Daoy (cell line): ENCODE measurements at places on chromosomes 11 and 22. TPM values are rescaled to one million over a fixed set of nuclear protein-coding genes. Genes with fewer than 3 reads are reported as not detected.

DNA sequence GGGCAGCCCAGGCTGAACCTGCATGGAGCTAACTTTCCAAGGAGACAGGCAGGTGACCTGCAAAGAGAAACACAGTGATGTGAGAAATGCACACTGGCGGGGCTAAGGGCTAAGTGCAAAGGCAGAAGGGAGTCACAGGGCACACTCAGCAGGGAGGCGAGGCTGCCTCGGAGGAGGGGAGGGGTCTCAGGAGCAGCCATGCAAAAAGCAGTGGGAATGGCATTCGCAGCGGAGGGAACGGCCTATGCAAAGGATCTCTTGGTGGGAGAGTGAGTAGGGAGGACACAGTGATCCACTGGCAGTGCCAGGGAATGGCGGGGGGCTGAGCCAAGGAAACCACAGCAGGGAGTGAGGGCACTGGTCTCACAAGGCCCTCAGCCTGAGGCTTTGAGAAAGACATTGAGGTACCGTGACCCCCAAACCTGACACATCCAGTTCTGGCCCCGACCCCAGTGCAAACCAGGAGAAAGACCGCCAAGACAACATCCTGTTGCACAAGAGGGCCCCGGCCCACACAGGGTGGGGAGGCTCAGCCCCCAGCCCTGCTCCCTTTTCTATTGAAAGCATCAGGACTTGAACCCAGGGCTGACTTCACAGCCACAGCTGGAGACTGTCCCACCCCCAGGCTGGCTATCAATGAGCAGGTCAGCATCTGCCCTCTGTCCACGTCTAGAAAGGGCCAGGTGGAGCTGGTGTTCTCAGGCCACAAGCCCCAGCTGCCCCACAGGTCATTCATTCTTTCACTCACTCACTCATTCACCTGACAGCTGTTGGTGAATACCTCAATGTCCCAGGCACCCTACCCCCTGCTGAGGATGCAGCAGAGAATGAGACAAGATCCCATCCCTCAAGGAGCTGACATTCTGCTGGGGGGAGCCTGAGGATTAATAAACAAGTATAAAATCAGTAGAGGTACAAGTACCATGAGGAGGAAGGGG, 50.7 kb downstream of the IGLL1 start:
- no peak for DNase-seq

DNA sequence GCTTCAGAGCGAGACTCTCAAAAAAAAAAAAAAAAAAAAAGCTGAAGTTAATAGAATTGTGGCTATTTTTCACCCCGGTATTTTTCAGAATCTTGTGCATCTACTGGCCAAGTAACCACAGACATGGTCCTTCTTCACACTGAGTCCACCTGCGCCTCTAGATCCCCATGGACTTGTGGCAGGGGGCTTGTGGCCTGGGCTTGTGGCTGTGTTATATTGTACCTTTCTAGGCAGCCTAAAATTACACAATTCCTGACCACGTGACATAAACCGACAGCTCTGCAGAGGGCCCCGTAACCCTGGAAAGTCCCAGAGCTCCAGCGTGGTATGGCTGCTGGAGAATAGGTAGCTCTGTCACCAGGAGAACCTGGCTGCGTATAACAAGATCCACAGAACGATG, 10.9 kb upstream of the NAALADL1 start:
- DNase-seq: peak; percentile 30

GRCh38 chr11:119085437-119085847, 761 bp downstream of the HMBS start:
- DNase-seq: no peak

DNA sequence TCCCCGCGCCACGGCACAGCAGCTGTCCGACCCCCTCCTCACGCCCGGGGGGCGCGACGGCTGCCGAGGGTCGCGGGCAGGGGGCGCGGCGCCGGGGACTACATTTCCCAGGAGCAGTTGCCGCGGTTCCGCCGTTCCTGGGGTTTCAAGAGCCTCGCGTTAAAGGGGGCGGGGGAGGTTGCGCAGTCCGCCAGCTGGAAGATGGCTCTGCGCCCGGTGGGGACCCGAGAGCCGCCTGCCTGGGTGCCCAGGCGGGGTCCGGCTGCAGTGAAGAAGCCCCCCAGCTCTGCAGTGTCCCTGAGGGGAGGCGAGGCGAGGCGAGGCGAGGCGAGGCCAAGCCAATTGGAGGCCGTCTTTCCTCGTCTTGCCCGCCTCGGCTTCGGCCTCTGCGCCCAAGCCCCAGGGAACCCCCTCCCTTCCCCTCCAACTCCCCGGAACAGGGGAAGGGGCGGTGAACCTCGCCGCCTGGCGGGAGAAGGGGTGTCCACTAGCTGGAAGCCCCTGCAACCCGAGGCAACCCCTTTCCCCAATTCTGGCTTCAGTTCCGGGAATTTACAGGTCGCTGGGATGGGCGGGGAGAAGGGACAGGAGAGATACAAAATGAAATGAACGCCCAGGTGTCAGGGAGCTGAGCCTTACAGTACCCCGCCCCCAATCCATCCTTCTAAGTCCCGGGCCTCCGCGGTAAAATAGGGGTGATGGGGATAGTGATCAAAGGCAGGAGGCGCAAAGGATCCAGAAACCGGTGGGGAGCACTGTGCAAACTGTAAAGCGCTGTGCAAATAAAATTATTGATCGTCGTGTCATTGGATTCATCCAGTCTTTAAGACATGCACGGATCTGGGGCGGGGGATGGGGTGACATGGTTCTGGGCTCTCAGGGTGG, 5.2 kb upstream of the GCAT start:
- peak; percentile 53 for DNase-seq

DNA sequence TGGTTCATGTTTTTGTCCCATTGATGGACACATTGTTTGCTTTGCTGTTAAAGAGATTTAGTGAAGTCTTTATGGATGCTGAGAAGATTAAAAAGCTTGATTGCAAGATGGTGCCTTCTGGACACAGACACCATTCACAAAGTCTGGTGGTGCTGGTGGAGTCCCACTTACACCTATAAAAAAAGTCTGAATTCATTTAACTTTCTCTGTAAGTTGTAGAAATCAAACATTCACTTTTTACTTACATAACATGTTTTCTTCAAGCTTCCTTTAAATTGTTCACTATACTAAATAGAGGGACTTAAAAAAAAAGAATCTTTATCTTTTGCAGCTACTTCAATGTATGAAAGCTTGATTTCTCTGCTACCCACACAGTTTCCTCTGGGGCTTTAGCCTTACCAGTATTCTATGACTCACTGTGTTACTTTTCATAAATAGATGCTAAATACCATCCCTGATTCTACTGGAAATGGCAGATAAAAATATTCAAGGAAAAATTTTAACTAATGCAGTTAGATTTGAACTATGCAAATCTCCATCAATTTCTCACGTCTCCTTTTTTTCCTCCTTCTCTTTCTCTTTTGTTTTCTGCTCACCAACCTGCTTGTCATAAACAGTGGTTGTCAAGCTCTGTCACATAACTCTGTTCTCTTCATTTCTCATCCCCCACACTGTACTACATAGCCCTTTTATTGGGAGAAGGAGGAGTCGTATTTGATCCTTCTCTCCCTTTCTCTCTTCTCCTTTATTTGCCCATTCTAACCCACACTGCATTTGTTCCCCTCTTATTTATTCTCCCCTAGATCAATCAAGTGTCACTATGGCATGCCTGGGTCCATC, 89.7 kb downstream of the FAM76B start:
- DNase-seq: no peak

DNA sequence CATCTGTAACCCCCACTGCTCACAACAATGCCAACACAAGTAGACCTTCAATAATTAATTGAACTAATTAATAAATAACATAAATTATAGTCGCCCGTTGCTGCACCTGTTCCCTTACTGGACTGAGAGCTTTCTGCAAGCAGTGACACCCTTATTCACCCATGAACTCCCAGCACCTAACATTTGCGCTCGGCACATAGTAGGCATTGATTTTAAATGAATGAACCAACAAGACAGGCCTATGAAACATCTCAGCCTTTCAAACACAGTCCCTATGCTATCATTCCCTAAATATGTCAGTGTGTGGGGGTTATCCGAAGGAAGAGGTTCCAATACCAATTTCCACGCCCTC, 1.1 kb downstream of the THAP12 start:
- DNase-seq: no peak

GRCh38 chr11:108224911-108225786, 2.3 kb downstream of the ATM start:
- DNase-seq: no peak

DNA sequence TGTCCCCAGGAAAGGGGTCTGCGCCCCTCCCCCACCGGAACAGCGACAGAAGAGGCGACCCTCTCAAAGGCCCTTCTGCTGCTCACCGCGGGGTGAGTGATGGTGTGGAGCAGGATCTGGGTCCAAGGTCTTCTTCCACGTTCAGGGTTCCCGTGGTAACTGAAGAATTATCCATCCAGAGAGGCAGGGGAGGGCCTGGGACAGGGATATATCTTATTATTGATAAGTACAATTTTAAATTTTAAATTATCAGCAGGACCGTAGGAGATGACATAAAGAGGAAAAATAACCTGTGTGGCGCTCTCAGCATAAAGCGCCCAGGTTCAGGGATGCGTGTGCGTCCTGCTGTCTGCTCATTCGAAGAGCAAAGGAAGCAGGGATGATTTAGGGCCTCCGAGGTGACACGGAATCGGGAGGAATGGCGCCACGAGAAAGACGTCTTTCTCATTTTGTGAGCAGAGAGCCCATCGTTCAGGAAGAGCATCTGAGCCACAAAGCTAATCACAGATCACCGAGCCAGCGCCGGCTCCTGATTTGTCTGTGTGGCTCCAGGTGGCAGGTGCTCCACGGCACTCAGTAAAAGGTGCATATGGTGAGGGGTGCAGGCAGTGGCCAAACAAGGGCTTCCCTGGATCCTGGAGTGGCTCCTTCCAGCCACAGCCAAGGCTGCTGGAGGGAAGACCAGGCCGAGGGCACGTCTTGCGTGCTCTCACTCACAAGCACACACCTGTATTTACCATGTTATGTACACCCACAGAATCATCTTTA, 19.3 kb downstream of the KRTAP5-5 start:
- DNase-seq: no peak

DNA sequence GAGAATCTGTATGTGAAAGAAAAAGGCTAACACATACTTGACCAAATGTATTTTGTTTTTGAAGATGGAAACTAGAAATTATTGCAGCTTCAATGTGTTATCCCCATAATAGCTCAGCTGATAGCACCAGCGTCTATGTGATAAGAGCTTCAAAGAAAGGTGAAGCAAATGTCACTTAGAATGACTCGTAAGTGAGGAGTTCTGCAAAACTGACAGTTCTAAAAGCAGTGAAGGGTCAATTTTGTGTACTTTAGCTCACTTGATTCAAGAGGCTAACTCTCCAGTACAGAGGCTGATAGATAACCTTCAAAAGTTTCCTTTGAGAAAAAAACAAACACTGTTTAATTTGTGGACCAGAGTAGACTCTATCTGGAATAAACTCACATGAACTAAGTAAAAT, 87.2 kb upstream of the CARD18 start:
- no peak for DNase-seq

GRCh38 chr22:47042861-47043496, 280.5 kb downstream of the TBC1D22A start:
- no peak for DNase-seq

- peak; percentile 53 for DNase-seq
These were observed at the start of gene EMID1 for GRCh38 chr22:29205594-29206371. Gene EMID1, plus strand, starts transcription at chr22:29205896. Its CDS starts 143 bp downstream, at chr22:29206039.

DNA sequence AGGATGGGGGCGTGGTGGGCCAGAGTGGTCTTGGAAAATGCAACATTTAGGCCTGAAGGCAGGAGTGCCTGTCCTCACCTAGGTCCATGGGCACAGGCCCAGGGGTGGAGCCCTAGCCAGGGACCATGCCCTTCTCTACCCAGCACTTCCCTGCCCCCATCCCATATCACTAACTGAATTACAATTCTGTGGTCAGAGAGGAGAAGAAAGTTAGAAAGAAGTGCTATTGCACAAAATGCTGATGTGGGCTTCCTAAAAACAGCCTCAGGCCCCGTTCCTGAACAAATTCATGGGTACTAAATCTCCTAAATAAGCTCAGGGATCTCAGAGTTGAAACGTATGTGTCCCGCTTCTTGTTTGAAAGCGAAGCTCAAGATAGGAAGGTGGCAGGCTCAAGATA, 3.5 kb upstream of the ASRGL1 start:
- DNase-seq: no peak

GRCh38 chr22:39952347-39952746, 7.8 kb upstream of the TMA7B start:
- DNase-seq: no peak

GRCh38 chr11:114678125-114679036, at the start of gene NXPE2:
Gene NXPE2, plus strand, starts transcription at chr11:114678527. Its CDS starts 49 bp downstream, at chr11:114678576.
- peak; percentile 86 for DNase-seq

GRCh38 chr11:86034710-86035109, 34.2 kb downstream of the PICALM start:
- DNase-seq: no peak

DNA sequence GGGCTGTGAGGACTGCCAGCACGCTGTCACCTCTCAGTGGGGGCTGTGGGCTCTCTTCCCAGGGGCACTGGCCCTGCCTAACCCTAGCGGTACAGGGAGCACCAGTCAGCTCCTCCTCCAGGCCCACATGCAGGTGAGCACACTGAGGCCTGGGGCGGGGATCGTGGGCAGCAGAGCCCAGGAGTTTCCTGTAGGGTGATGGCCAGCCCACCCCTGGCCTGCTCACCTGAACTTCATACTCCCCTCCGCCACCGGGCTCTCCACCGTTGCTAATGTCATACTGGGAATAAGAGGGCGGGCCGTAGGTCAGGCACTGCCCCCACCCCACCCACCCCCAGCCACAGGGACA, 10.0 kb upstream of the TREH start:
- DNase-seq: no peak

GRCh38 chr11:58742981-58743880, 11.5 kb upstream of the GLYAT start:
- DNase-seq: no peak

- DNase-seq: no peak
These were observed 11.7 kb downstream of the CERK start for GRCh38 chr22:46726066-46726985.

- no peak for DNase-seq
These were observed 10.8 kb downstream of the ETS1 start for GRCh38 chr11:128576555-128576954.

Gene TSPAN32
- not detected in 2 replicates for total RNA-seq

Gene RTN4RL2
- 0.23 TPM in 1 of 2 replicates, not detected in the other for total RNA-seq

Gene CD248
- 0.06 TPM in 1 of 2 replicates, not detected in the other for total RNA-seq

Gene SH3BP1
- 3.4 and 5.7 TPM in 2 replicates for total RNA-seq

Gene CASP5
- not detected in 2 replicates for total RNA-seq

Gene NAALADL1
- not detected in 2 replicates for total RNA-seq

Gene AHNAK
- 92.3 and 107 TPM in 2 replicates for total RNA-seq

Gene DUSP8
- total RNA-seq: 0.69 and 1.2 TPM in 2 replicates

Gene MFNG
- 2.4 and 3.0 TPM in 2 replicates for total RNA-seq
